ENCODE measurements at places on chromosomes 5 and 9.

GRCh38 chr5:144918371-144918770, 747.7 kb downstream of the KCTD16 start:
- no peak for DNase-seq

GRCh38 chr9:136940526-136941230, 3.9 kb downstream of the FBXW5 start:
- no peak for DNase-seq

DNA sequence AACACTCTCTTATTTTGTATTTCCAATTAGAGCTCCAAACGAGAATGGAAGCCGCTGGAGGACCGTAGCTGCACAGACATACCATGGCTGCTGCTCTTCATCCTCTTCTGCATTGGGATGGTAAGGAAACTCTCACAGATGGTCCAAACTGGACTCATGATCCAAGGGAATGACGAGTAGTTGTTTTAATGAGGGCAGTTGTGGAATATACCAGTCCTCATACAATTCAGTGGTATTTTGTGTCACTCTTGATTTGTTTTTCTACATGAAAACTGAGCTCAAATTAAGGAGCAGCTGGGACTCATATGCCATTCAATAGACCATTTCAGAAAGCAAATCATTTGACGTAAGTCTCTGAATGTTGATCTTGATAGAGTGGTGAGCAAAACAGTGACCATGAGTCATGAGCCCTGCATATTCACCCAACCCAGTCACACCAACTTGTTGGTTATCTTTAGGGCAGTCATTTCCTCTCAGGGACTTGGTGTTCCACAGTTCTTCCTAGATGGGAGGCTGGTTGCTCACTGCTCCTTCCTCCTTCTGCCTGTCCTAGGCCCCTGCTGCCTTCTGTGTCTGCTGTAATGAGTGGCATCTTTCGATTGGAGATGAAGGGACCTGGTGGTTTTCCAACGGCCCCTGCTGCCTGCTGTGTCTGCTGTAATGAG, 54.9 kb downstream of the SLC44A1 start:
- peak; percentile 97 for DNase-seq

DNA sequence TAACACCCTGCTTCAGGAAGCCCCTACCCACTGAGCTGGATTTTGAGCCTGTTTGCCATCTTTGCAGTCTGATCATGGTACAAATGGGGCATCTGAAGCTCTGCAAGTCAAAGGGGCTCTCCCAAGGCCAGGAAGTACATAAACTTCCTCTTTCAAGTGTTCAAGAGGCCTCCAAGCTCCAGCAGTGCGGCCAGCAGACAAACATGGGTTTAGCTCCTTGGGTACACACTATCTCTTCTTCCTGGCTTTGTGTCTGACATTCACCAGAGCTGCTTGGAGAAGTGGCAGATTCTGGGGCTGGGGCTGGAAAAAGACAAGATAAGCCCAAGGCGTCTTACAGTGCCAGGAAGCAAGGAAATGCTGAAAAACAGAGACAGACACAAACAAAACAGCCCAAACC, 34.1 kb downstream of the LAMC3 start:
- DNase-seq, result peak; percentile 58

DNA sequence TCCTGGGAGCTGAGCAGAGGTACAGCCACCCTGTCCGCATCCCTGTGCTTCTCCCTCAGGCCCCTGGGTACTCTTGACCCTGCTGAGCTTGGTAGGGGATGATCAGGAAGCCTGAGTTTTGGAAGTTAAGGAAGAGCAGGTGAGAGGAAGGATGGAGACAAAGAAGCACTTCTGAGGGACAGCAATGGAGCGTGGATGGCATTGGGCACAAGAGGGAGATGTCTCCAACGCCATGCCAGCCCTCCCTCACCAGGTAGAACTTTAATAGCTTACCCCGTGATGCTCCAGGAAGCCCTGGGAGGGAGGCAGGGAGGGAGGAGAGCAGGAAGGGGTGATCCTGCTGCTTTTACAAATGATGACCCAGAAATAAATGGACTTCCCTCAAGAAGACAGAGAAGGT, 29.9 kb upstream of the SMU1 start:
- no peak for DNase-seq

- DNase-seq, result no peak
Observed at GRCh38 chr9:116868201-116868600, 181.1 kb downstream of the TRIM32 start.

DNA sequence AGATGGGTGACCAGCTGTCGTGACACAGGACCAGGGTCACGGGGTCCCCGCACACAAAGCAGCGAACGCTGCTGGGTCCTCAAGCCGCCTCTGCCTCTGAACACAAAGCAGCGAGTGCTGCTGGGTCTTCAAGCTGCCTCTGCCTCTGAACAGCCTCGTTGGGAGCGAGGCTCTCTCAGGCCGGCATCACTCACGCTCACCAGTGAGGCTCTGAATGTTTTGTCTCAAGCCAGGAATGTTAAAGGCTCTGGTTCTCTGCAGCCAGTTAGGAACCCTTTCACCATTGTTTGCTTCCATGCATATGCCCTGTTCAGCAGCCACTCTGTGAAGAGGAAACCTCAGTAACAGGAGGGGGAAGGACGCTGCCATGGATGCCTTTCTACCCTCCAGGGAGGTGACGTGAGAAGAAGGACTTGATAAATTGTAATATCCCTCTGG, 82.7 kb upstream of the TAF11L2 start:
- DNase-seq, result no peak
